Pancreas (tissue), 10 donors: ENCODE measurements at places on chromosomes 1 and 21.
A peak's percentile ranks its signal among the peaks of the same experiment; 100 is the strongest.

DNA sequence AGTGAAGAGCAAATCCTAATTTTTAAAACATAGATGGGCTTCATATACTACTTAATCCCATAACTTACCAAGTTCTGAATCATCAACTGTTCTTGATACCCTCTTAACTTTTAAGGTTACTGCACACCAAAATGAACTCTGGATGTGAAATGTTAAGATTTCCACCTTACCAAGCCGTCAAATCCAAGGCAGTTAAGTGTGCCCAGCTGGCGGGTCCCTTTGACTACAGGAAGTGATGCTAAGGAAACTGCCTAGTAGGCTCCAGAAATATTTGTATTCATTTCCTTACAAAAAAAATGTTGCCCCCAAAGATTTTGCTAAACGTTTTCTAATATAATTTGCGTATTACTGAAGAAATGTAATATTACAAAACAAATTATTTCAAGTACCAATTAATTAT lies 10.7 kb downstream of the NRIP1 start:
- DNase-seq: no peak

- no peak for DNase-seq
Observed at GRCh38 chr1:165490175-165490574, 45.2 kb upstream of the RXRG start.

- no peak for DNase-seq
Observed at GRCh38 chr21:25080141-25080540, 527.1 kb downstream of the MRPL39 start.

DNA sequence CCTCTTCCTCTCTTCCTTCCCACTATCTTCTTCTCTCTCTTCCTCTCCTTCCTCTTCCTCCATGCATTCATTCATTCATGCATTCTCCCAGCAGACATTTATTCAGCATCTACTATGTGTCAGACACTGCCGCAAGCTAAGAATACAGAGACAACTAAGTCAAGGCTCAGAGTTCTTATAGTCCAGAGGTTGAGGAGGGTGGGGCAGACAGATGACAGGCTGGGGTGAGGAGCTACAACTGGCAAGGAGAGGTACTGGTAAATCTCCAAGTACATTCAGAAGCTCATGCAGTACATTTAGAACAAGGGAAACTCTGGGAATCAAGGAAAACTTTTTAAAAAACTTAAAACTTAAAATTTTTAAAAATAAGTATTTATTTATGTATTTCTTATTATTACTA lies 56.4 kb upstream of the FMOD start:
- no peak for DNase-seq

- DNase-seq: no peak
Observed at GRCh38 chr1:3018576-3018975, 2.7 kb upstream of the ACTRT2 start.

GRCh38 chr1:160550572-160551034 lies 27.5 kb upstream of the SLAMF6 start:
- peak; percentile 35 for DNase-seq

- peak; percentile 97 for DNase-seq
Observed at GRCh38 chr1:70410604-70411359, at the start of gene CTH. Gene CTH, plus strand, starts transcription at chr1:70411268. Its CDS starts 148 bp downstream, at chr1:70411416.

GRCh38 chr1:86636898-86637297 lies 67.5 kb upstream of the SH3GLB1 start:
- no peak for DNase-seq

DNA sequence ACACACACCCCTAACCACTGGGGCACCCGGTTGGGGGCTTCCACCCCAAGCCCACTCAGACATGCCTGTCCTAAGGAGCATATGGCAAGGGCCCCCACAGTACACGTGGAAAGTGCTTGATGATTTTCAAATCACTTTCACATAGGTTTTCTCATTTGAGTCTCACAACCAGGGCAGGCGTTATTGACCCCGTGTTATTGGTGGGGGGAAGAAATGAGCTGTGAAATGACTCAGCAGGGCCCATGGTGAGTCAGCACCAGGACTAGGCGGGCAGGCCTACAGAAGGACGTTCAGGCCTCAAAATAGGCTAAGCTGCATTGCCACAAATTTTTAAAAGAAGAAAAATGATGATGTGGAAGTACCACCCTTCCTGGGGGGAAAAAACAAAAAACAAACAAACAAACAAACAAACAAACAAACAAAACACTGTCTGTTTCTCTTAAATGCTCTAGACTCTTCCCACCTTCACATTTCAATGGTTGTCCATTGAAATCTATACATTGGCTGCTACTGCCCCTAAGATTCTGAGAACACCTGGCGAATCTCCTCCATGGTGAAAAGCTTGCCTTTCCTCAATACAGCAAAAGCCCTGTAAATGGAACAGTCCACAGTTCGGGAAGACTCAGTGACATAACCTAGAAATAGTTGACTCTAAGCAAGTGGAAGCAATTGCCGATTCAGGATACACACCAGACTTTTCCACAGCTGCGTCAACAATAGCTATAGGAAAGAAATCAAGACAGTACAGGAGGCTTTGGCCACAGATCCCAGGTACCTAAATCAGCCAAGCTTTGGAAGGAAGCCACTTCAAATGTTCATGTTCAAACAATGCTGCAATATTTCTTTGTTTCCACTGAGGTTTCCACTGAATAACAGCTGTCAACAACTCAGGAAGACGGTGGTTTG lies 234.7 kb downstream of the TOMM20 start:
- peak; percentile 56 for DNase-seq

GRCh38 chr1:108059945-108060344 lies 95.0 kb upstream of the VAV3 start:
- no peak for DNase-seq

DNA sequence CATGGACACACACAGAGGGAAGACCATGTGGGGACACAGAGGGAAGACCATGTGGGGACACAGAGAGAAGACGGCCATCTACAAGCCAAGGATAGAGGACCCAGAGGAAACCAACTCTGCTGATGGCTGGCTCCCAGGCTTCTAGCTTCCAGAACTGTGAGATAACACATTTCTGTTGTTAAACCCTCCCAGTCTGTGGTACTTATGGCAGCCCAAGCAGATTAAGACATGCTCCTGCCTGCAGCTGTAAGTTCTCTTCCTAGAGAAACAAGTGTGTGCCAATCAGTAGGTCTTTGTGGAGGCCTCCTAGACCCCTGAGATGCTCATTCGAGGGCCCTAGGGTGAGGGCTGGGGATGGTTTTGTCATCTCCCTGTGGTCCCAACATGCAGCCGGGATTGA lies 2.7 kb downstream of the AGT start:
- no peak for DNase-seq

GRCh38 chr1:231108516-231109302 lies 53.1 kb upstream of the TRIM67 start:
- DNase-seq: no peak

- DNase-seq: no peak
Observed at GRCh38 chr1:220084460-220084859, 5.1 kb downstream of the BPNT1 start.

DNA sequence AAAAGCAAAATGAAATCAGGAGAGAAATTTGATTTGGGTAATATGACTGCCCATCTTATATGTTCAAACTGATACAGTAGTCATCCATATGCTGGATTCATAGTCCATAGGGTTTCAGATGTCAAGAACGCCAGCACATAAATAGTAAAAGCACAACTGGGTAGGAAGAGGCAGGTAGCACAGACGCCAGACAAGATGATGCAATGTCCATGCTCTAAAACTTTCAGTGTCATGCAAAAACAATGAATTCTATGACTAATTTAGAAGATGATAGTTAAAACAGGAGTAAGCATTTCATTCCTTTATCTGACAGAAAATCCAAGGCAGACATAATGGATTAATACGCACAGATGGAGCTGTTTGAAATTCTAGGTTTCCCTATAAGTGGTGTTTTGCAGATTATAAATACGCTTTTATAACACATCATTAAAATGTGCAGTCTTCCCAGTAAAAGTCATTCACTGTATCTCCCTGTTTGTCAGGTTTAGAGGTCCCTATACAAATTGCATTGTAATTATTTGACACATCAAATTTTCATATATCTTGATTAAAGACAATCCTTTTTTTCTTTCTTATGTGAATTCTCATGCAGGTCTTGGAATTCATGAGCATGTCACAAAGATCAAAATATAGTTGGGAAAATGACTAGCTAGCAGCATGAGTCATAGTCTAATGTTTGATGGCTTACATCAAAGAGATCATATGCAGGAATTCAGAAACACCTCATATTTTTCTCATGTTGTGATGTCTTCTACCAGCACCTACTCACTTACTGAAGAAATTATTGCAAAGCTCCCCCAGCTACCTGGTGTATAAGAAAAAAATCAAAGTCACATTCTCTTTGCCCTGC lies 139.9 kb downstream of the DSCAM start:
- DNase-seq: no peak

- DNase-seq: no peak
Observed at GRCh38 chr1:39866767-39867166, 16.5 kb downstream of the TRIT1 start.

DNA sequence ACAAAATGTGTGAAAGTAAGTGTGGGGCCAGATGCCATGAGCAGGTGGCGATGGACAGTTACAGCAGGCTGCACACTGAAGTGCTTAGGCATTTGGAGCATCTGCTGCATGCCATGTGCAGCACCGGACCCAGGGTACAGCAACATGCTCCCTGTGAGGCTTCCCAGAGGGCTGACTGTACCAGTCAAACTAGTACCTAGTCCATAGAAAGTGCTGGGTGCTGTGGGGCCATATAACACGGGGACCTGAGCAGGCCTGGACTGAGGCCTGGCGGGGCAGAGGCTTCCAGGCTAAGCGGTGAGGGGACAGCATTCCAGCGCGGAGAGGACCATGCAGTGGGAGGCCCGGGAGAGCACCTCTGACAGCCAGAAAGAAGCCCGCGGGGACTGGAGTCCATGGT lies 29.9 kb upstream of the PKP1 start:
- no peak for DNase-seq

- no peak for DNase-seq
Observed at GRCh38 chr21:45865106-45865835, 116.3 kb upstream of the COL6A1 start.

- DNase-seq: no peak
Observed at GRCh38 chr21:37454869-37455503, 88.4 kb downstream of the DYRK1A start.

GRCh38 chr1:193185901-193186731 lies at the start of gene B3GALT2:
Gene B3GALT2, minus strand, starts transcription at chr1:193186613. Its CDS starts 5,051 bp downstream, at chr1:193181562.
- DNase-seq: no peak

GRCh38 chr1:176682830-176683535 lies 220.0 kb downstream of the PAPPA2 start:
- DNase-seq: no peak

DNA sequence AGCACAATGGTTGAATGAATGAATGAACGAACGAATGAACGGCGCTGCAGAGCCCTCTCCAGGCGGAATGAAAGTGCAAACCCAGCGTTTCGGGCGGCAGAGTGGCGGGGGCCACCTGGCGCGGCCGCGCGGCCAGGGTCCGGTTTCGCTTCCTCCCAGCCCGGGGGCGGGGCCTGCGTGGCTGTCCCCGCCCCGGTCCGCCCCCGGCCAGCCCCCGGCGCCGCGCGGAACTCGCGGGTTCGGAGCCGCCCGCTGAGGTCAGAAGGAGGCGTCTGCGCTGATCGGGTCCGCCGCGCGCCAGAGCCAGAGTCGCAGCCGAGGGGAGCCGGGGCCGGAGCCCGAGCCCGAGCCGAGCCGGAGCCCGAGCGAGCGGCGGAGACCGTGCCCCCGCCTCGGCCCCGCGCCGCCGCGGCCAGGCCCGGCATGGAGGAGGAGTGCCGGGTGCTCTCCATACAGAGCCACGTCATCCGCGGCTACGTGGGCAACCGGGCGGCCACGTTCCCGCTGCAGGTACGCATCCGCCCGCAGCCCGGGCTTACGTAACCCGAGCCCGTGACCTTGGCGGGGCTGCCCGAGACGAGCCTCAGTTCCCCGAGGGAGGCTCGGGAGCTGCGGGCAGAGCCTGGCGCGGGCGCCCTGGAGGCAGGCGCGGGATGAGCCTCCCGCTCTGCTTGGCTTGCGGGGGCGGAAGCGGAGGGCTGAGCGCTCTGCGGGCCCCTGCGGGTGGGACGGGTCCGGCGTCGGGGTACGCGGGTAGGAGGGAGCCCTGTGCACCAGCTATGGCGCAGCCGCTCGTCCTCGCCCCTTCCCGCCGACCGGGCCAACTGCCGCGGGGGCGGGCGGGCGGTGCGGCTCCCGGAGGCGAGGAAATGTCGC lies at the start of gene PDXK:
TSS of gene PDXK (plus strand) at position 258 of the 876 bp plus-strand sequence. CDS start at position 424, 166 bp downstream.
- DNase-seq: peak; percentile 89

DNA sequence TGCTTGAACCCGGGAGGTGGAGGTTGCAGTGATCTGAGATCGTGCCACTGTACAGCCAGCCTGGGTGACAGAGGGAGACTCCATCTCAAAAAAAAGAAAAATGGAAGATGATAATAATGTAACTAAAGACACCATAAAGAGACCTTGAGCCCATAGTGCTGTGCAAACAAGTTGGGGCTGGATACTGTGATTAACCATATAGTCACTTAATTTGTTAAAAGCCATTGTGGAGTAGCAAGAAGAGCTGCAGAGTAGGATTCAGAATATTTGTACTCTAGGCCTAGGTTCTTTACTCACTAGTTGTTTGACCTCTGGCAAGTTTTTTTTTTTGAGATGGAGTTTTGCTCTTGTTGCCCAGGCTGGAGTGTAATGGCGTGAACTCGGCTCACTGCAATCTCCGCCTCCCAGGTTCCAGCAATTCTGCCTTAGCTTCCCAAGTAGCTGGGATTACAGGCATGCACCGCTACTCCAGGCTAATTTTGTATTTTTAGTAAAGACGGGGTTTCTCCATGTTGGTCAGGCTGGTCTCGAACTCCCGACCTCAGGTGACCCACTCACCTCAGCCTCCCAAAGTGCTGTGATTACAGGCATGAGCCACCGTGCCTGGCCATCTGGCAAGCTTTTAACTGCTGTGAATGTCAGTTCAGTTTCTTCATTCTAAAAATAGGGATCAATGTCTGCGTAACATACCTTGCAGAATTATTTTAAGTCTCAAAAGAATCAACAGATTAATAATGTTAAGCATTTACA lies 12.8 kb downstream of the CAP1 start:
- no peak for DNase-seq

DNA sequence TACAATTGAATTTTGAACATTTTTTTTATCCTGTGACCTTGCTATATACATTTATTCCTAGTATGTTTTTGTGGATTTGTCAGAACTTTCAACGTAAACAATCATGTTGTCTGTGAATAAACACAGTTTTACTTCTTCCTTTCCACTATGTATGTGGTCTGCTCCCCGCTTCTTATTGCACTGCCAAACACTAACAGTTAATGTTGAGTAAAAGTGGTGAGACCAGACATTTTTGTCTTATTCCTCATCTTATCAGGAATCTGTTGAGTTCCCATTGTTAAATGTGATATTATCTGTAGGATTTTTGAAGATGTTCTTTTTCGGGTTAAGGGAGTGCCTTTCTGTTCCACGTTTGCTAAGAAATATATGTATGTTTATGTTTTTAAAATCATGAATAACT lies 45.9 kb downstream of the CAMSAP2 start:
- no peak for DNase-seq

GRCh38 chr21:46219591-46220239 lies 8.9 kb downstream of the LSS start:
- DNase-seq: peak; percentile 57

GRCh38 chr1:89125913-89126580 lies at the start of gene GBP2:
Gene GBP2, minus strand, starts transcription at chr1:89126114. Its CDS starts 4,148 bp downstream, at chr1:89121966.
- DNase-seq: no peak

- no peak for DNase-seq
Observed at GRCh38 chr1:191240925-191241324, 763.3 kb upstream of the BRINP3 start.

GRCh38 chr1:113540335-113540734 lies 150.0 kb downstream of the MAGI3 start:
- no peak for DNase-seq

GRCh38 chr1:161227196-161227871 lies 1.5 kb downstream of the TOMM40L start:
- peak; percentile 87 for DNase-seq
